ENCODE measurements at places on chromosomes 3 and 15.
A peak's percentile ranks its signal among the peaks of the same experiment; 100 is the strongest.

- H3K27me3 ChIP-seq = no peaks in the 10 kb centered on the region
- H3K4me3 ChIP-seq = no peak overlapping the region
- no peaks in the 10 kb centered on the region for H3K36me3 ChIP-seq
- H3K27ac ChIP-seq = no peak overlapping the region
- H3K4me1 ChIP-seq = no peaks in the 10 kb centered on the region
- no peak for DNase-seq
Observed at GRCh38 chr3:29892976-29893554, 612.2 kb downstream of the RBMS3 start.

DNA sequence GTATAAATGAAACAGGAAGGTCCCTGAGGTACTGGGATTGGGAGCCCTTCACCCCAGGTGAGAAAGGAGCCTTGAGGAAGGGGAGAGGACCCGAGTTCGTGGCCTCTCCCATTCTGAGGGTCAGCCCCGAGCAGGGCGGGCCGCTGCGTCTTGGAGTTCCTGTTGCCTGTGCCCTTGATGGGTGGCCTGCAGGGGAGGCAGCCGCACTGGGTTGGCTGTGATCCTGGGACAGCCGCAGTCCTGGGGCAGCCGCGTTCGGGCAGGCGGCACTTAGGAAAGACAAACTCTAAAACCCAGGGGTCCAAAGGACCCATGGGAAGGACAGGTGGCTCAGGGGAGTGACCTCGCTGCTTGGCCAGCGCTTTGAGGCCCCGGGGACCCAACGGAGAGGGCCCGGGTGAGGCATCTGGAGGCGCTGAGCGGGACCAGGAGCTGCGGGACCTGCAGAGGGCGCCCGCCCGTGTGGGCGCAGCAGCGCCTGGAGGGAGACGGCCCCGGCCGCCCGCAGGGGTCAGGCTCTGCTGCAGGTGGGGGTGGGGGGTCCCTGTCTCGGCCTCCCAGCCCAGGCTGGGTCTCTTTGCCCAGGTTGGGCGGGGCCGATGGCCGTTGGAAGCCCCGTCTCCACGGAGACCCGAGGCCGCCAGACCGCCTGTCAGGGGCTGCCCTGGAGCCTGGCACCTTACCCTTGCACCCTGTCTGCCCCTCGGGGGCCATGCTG, 65.1 kb downstream of the HMCES start:
- no peaks in the 10 kb centered on the region for H3K4me1 ChIP-seq
- no peaks in the 10 kb centered on the region for H3K36me3 ChIP-seq
- H3K27ac ChIP-seq = no peak overlapping the region
- no peaks in the 10 kb centered on the region for H3K27me3 ChIP-seq

DNA sequence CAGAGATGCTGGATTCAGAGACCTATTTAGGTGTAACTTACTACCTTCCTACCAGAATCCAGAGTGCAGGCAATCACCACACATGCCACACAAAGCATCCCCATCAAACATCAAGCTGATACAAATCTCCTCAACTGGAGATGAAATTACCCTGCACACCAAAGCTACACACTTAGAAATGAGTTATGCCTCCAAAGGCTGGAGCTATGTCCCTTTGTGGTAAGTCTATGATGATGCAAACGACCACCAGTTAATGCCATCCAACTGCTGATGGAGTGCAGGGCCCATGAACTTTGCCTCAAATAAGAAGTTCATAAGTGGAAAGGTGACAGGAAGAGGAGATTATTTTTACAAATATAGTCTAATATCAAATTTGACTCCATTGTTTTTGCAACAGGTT, 38.1 kb downstream of the PDZRN3 start:
- H3K27ac ChIP-seq = no peak overlapping the region
- no peaks in the 10 kb centered on the region for H3K4me1 ChIP-seq
- H3K27me3 ChIP-seq = no peaks in the 10 kb centered on the region
- no peak overlapping the region for H3K4me3 ChIP-seq
- H3K36me3 ChIP-seq = no peaks in the 10 kb centered on the region

DNA sequence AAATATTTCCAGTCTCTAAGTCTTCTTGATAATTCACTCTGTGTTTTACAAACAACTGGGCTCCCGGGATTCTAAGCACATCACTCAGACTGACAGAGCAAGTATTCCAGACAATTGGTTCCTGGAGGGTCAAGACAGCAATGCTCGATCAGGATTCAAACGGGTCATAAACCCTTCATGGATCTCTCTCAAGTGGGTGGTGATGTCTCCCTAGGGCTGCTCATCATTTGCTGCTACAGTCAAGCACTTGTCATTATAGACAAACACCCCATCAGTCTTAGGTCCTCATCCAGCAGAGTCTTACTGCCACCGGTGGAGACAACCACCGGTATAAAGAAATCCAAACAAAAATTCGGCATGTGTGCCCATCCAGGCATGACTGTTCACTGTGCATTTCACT, 921.1 kb downstream of the FHIT start:
- H3K27me3 ChIP-seq = no peaks in the 10 kb centered on the region
- no peaks in the 10 kb centered on the region for H3K4me1 ChIP-seq
- no peak overlapping the region for H3K27ac ChIP-seq
- DNase-seq = no peak

- DNase-seq = no peak
- H3K36me3 ChIP-seq = no peaks in the 10 kb centered on the region
- H3K4me1 ChIP-seq = no peaks in the 10 kb centered on the region
- no peak overlapping the region for H3K4me3 ChIP-seq
- H3K27me3 ChIP-seq = peaks cover 5% of the 10 kb centered on the region
- no peak overlapping the region for H3K27ac ChIP-seq
Observed at GRCh38 chr3:69648126-69648525, 91.1 kb upstream of the MITF start.

- no peak overlapping the region for H3K4me3 ChIP-seq
- H3K36me3 ChIP-seq = no peaks in the 10 kb centered on the region
- peaks cover 6% of the 10 kb centered on the region for H3K27me3 ChIP-seq
- no peaks in the 10 kb centered on the region for H3K4me1 ChIP-seq
- no peak for DNase-seq
Observed at GRCh38 chr3:12782172-12782815, 14.2 kb upstream of the CAND2 start.

- no peaks in the 10 kb centered on the region for H3K36me3 ChIP-seq
- H3K4me1 ChIP-seq = no peaks in the 10 kb centered on the region
- peaks cover 3% of the 10 kb centered on the region for H3K27me3 ChIP-seq
- no peak overlapping the region for H3K4me3 ChIP-seq
- no peak for DNase-seq
Observed at GRCh38 chr15:48896869-48897814, 19.2 kb downstream of the EID1 start.

GRCh38 chr3:171416061-171416460, 44.1 kb downstream of the TNIK start:
- no peak for DNase-seq
- no peak overlapping the region for H3K4me3 ChIP-seq
- no peaks in the 10 kb centered on the region for H3K27me3 ChIP-seq
- H3K27ac ChIP-seq = no peak overlapping the region
- H3K4me1 ChIP-seq = peaks cover 95% of the 10 kb centered on the region

DNA sequence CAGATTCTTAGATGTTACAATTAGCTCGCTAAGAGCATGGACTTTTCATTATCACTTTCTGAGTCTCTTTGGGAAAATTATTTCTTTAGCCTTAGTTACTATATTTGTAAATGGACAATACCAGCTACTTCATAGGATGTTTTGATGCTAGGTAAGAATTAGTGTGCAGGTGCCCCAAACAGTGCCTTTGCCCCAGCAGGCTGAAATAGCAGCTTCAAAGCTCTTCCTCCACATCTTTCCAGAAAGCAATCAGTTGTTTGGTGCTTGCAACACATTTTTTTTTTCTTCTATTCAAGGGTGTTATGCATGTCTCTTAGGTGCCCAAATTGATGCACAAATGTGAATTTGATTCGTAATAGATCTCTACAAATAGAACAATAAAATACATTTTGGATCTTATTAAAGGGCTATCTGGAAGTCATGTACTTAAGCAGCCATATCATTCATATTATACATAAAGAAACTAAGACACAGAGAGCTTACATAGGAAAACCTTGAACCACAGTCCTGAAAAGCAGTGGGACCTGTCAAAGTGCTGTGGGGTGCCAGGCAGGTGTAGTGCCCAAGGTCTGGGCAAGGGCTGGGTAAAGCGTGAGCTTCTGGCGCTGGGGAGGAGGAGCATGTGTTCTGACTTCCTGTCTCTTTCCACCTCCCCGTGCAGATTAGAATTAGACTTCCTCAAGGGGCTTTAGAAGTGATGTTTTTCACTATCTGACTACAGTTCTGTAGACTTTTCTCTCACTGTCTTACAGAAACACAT, 62.9 kb downstream of the FNDC3B start:
- peak; percentile 50 for DNase-seq
- peak overlapping the region; percentile 77 for H3K4me3 ChIP-seq
- no peaks in the 10 kb centered on the region for H3K36me3 ChIP-seq
- H3K27me3 ChIP-seq = peaks cover 5% of the 10 kb centered on the region
- peak overlapping the region; percentile 88 for H3K27ac ChIP-seq

GRCh38 chr3:177514611-177515499, 317.6 kb upstream of the TBL1XR1 start:
- H3K27me3 ChIP-seq = no peaks in the 10 kb centered on the region
- H3K4me1 ChIP-seq = no peaks in the 10 kb centered on the region
- H3K27ac ChIP-seq = no peak overlapping the region
- H3K36me3 ChIP-seq = no peaks in the 10 kb centered on the region

- DNase-seq = no peak
- H3K27ac ChIP-seq = no peak overlapping the region
- H3K27me3 ChIP-seq = no peaks in the 10 kb centered on the region
- H3K4me1 ChIP-seq = no peaks in the 10 kb centered on the region
Observed at GRCh38 chr3:174100744-174101143, 703.2 kb downstream of the NLGN1 start.

GRCh38 chr3:188775412-188775811, 396.4 kb upstream of the TPRG1 start:
- no peak for DNase-seq
- no peak overlapping the region for H3K27ac ChIP-seq
- H3K4me1 ChIP-seq = no peaks in the 10 kb centered on the region
- peaks cover 4% of the 10 kb centered on the region for H3K36me3 ChIP-seq

DNA sequence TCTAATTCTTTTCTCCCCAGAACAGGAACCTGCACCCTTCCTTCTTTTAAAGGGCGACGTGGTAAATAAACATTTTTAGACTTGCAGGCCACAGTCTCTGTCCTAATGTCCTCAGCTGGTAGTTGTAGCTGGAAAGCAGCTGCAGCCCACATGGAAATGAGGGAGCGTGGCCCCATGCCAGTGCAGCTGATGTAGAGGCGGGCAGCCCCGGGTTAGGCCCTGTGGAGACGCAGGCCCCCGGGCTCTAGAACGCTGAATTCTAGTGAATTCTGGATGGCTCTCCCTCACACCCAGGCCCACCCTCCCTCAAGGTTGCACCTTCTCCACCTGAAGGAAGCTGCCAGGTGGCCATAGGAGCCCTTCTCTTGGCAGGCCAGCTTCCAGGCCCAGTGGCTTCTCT, 52.3 kb downstream of the PGPEP1L start:
- H3K27ac ChIP-seq = no peak overlapping the region
- no peak overlapping the region for H3K4me3 ChIP-seq
- H3K27me3 ChIP-seq = peaks cover 21% of the 10 kb centered on the region
- H3K4me1 ChIP-seq = peaks cover 79% of the 10 kb centered on the region

GRCh38 chr3:176927706-176928581, 269.3 kb downstream of the TBL1XR1 start:
- H3K4me3 ChIP-seq = no peak overlapping the region
- H3K27me3 ChIP-seq = no peaks in the 10 kb centered on the region
- DNase-seq = no peak
- H3K4me1 ChIP-seq = peaks cover 17% of the 10 kb centered on the region
- no peaks in the 10 kb centered on the region for H3K36me3 ChIP-seq

- no peak overlapping the region for H3K4me3 ChIP-seq
- no peak overlapping the region for H3K27ac ChIP-seq
- H3K27me3 ChIP-seq = peaks cover 37% of the 10 kb centered on the region
- peaks cover 11% of the 10 kb centered on the region for H3K4me1 ChIP-seq
- no peak for DNase-seq
Observed at GRCh38 chr15:29571792-29572431, 250.4 kb downstream of the TJP1 start.

GRCh38 chr3:38029400-38030125, at the start of gene PLCD1:
TSS of gene PLCD1 (minus strand) at chr3:38029642. CDS start at chr3:38029539, 103 bp downstream.
- no peaks in the 10 kb centered on the region for H3K27me3 ChIP-seq
- peaks cover 27% of the 10 kb centered on the region for H3K4me1 ChIP-seq
- H3K4me3 ChIP-seq = peak within 1 kb of the TSS; percentile 63
- no peak within 1 kb of the TSS for H3K27ac ChIP-seq
- DNase-seq = peak; percentile 67

DNA sequence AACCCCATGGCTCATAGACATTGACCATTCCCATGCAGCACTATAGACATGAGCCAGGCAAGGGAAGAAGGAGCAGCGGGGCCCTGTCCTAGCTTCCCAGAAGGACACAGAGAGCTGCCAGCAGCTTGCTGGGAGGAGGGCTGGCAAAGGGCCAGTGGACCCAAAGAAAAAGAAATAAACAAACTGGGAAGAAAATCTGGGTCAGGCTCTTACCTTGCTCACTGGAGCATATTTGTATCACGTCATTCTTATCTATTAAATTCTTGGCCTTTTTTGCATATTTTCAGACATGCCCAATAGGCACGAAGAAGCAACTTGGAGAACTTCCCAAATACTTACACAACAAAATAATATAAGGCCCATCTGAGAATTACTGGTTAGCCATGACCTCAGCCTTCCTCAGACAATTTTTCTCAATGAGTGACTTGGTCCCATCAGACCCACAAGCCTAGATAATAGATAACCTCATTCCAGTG, 28.4 kb downstream of the RASGRP1 start:
- no peak overlapping the region for H3K4me3 ChIP-seq
- peak overlapping the region; percentile 81 for H3K27ac ChIP-seq
- peaks cover 100% of the 10 kb centered on the region for H3K4me1 ChIP-seq
- no peaks in the 10 kb centered on the region for H3K27me3 ChIP-seq
- no peak for DNase-seq
- peaks cover 5% of the 10 kb centered on the region for H3K36me3 ChIP-seq

GRCh38 chr15:87682527-87682926, 574.0 kb downstream of the NTRK3 start:
- DNase-seq = no peak
- no peaks in the 10 kb centered on the region for H3K4me1 ChIP-seq
- H3K27ac ChIP-seq = no peak overlapping the region
- no peaks in the 10 kb centered on the region for H3K36me3 ChIP-seq
- H3K27me3 ChIP-seq = no peaks in the 10 kb centered on the region

GRCh38 chr3:12981306-12982275, 91.6 kb downstream of the IQSEC1 start:
- peak overlapping the region; percentile 61 for H3K4me3 ChIP-seq
- H3K27me3 ChIP-seq = peaks cover 2% of the 10 kb centered on the region
- peak; percentile 14 for DNase-seq

GRCh38 chr3:153284282-153284938, 122.4 kb downstream of the RAP2B start:
- H3K4me3 ChIP-seq = peak overlapping the region; percentile 3
- H3K36me3 ChIP-seq = no peaks in the 10 kb centered on the region
- H3K4me1 ChIP-seq = peaks cover 49% of the 10 kb centered on the region
- no peaks in the 10 kb centered on the region for H3K27me3 ChIP-seq
- peak; percentile 7 for DNase-seq
- H3K27ac ChIP-seq = peak overlapping the region; percentile 69

GRCh38 chr3:64399205-64399800, 174.0 kb upstream of the PRICKLE2 start:
- no peaks in the 10 kb centered on the region for H3K36me3 ChIP-seq
- no peaks in the 10 kb centered on the region for H3K4me1 ChIP-seq
- peaks cover 2% of the 10 kb centered on the region for H3K27me3 ChIP-seq

Data from immature natural killer cell (primary cell).